ENCODE measurements at places on chromosomes 7 and 10.

DNA sequence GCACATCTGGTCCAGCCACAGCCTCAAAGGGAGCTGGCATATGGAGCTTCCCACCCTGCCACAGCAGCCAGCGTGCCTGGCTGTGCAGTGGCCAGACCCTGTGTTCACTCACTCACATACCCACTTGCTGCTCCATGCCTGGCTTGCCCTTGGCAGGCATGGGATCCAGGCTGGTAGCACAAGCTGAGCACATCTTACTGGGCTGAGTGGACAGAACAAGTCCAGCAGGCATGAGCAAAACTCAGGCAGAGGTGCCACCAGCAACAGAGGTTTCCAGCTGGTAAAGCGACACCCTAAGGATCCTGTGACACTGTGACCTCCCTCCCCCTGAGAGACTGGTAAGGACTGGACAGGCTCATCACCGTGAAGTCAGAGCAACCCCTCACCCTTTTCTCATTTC, 25.1 kb downstream of the SVIL start:
- DNase-seq: no peak

GRCh38 chr10:5949009-5949759, 28.2 kb downstream of the IL15RA start:
- no peak for DNase-seq

- DNase-seq: no peak
Observed at GRCh38 chr7:90536449-90536848, 59.7 kb upstream of the CDK14 start.

- DNase-seq: no peak
Observed at GRCh38 chr10:12780634-12781601, 220.6 kb downstream of the CCDC3 start.

- no peak for DNase-seq
Observed at GRCh38 chr10:30591249-30591670, 38.3 kb downstream of the LYZL2 start.

GRCh38 chr7:127655720-127656119, 3.7 kb downstream of the SND1 start:
- no peak for DNase-seq
